ENCODE measurements at places on chromosomes 4 and X. TPM values are rescaled to one million over a fixed set of nuclear protein-coding genes. Genes with fewer than 3 reads are reported as not detected.

CENPI gene
- 0.46 TPM for total RNA-seq

STS gene
- 8.2 TPM for total RNA-seq

RRH gene
- 0.22 TPM for total RNA-seq

NEIL3 gene
- total RNA-seq: 0.16 TPM

HHIP gene
- total RNA-seq: 0.30 TPM

ARHGEF6 gene
- total RNA-seq: 51.3 TPM

TREX2 gene
- total RNA-seq: 0.19 TPM

AASDH gene
- 8.1 TPM for total RNA-seq

KCNE5 gene
- 0.38 TPM for total RNA-seq

ARR3 gene
- not detected for total RNA-seq

ADH4 gene
- not detected for total RNA-seq

PSAPL1 gene
- total RNA-seq: not detected

SSX4B gene
- not detected for total RNA-seq

FANCB gene
- 0.46 TPM for total RNA-seq
